ENCODE measurements at places on chromosomes 11 and 22. TPM values are rescaled to one million over a fixed set of nuclear protein-coding genes. Genes with fewer than 3 reads are reported as not detected.

DNA sequence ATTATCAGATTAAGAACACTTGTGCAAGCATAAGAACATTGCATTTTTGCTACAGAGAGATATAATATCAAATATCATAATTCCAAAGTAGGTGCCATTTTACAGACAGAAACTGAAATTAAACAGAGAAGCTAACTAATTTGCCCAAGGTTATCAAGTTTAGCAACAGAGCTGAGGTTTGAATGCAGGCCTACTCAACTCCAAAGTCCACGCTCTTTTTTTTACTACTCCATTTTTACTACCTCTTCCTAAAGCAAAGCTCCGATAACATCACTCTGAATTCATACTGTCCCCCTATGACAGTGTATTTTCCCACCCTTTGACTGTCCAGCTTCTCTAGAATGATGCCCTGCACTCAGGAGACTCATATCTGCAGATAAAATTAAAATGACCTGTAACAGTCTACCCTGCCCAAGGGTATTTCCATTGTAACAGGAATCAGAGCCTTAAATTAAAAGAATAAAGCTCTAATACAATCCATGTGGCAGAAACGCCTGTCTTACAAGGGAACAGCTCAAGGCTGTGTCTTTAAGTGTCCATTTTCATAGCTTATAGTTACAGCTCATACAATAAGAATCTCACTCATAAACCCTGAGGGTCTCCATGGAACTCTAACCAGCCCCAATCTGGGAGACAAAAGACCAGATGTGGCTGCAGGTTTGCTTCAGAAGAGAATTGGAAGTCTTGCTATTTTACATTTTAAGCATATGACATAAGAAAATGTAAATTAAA, 36.8 kb downstream of the ALG9 start:
- no peak for DNase-seq

KIRREL3 gene
- total RNA-seq = 1.2 TPM

DTX4 gene
- total RNA-seq = 58.4 TPM

DNA sequence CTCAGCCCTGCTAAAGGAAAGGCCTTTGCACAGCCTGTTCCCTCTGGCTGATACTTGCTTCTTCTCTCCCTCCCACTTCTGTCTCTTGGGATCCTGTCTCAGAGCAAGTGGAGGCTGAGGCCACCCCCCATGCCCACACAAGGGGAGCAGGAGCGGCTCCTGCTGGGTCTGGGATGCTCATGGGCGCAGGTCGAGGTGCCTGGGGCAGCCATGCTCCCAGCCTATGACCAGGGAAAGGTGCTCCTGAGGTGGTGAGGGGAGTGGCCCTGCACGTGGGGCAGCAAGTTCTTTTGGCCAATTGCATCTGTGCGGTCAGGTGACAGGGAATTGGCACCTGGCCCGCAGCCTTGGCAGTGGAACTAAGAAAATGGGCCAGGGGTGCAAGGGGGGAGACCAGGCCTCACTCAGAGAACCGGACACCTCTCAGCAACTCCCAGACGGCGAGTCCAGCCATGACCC, 1.5 kb downstream of the MAPK11 start:
- DNase-seq = no peak

SLC29A2 gene
- 16.3 TPM for total RNA-seq

BCO2 gene
- 4.3 TPM for total RNA-seq

Data from left colon (tissue), 2 donors.